ENCODE measurements at places on chromosomes 7 and 10. TPM values are rescaled to one million over a fixed set of nuclear protein-coding genes. Genes with fewer than 3 reads are reported as not detected.

Gene STEAP4
- total RNA-seq = 13.2 TPM

Gene FOXI2
- total RNA-seq = not detected

- DNase-seq = no peak
These were observed 966.2 kb downstream of the SORCS1 start for GRCh38 chr10:106198275-106198674.

Gene LRIT1
- not detected for total RNA-seq

DNA sequence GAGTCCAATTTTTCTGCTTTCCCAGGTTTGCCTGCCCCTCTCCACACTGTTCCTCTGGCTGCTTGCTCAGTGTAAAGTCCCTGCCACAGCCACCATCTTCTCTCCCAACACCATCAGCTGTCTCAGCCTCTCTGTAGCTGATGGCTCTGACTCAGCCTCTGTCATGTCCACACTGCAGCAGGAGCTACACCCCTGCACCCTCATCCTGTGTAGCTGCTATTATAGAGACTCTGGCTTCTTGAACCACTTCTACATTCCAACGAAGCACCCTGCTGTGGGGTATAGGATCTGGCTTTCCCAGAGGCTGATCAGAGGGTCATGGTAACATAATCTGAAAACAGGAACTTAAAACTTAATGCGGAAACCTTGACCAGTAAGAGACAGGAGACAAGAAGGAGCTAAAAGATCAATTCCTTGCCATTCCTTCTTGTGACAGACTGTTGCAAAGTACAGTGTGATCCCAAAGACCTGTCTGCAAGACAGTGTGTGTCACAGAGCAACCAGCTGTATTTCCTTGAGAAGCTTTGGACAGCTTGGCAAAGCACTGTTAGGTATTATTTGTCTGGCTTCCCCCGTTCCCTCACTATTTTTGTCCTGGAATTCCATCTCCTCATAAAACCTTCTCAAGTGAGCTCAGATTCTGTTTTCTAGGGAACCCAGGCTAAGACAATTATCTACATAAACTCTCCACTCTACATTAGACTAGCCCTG is 42.3 kb downstream of the NRCAM start:
- DNase-seq = no peak

Gene OR2A14
- total RNA-seq = not detected

DNA sequence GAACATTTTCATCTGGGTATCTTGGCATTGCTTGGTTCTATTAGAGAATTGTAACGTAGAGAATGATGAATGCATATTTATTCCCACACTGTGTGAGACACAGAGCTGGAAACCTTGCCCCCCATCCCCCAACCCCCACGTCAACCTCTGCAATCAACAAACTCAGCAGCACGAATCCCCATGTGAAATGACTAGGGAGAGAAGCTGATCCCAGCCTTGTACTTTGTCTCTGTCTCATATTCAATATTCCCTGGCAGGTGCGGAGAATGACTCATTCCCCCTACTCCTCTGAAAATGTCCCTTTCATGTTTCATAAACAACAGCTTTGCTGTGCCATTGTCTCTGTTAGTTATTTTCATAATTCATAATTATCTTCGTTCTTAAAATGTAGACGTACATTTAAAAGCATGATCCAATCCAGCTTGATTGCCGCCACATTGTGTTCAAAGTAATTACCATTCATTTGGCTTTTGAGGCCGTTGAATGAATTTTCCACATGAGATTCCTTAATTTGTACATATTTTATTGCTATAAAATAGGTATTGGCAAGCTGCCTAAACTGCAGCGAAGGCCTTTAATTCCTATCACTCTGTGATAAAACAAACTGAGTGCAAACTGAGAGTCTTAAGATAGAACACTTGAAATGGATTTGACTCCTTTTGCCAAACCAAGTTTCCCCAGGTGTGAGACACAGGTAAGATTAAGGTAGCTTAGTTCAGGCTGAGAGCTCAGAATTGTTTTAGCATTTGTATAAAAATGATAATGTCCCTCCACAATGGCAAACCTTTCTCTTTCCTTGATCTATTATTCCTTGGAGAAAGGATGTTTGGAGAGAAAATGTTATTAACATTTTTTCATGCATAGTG is 920.2 kb downstream of the TYW1 start:
- DNase-seq = no peak

- DNase-seq = no peak
These were observed 39.6 kb downstream of the MPP7 start for GRCh38 chr10:28263136-28263857.

Gene CYP26C1
- not detected for total RNA-seq

Gene TMEM196
- 1.0 TPM for total RNA-seq

DNA sequence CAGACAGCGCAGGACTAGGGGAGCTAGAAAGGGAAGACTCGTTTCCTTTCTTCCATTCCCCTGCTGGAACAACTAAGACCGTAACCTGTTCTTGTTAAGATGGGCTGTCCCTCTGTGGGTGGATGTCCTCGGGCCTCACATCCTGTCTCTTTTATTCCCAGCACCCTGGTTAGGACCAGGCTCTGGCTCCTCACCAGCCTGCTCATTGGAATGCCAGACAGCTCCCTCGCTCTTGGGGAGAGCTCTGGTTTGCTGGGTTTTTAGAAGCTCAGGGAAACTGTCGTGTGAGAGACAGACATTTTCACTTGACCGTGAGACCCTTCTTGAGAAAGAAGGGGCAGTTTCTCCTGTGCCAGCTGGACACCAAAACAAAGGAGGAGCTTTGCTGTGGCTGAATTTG is 58.1 kb upstream of the HABP2 start:
- no peak for DNase-seq

DNA sequence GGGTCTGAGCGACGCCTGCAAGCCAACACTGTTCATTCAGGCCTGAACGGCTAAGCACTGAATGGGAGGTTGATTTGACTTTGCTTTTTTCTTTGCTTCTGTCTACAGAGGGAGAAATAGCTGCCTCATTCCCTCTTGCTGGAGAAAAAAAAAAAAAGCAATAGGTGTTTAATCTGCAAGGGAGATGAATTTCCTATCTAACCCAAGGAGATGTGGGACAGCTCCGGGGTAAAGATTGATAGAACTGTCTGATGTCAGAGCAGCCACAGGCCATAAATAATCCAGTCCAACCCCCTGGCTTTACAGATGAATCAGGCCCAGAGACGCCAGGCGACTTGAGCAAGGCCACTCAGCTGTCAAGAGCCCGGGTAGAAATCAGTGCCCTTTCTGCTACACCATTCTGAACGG is 168.0 kb downstream of the ARHGAP12 start:
- DNase-seq = no peak

Gene CPA4
- 3.8 TPM for total RNA-seq

DNA sequence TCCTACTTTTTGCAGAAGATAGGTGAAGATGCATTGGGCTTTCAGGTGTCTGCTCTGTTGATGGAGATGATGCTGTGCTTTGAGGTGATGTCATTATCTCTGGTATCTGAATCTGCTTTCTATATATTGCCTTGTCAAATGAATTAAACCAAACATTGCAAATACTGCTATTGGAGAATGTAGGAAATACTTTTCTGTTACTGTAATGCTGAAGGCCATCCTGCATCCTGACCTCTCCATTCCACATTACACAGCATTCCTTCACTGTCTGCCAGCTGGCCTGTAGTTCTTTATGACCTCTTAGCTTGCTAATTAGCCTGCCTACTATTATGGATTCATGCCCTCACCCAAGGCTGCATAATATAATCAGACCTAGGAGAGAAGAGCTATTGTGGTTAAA is 73.2 kb downstream of the VCL start:
- DNase-seq = no peak

Gene BAMBI
- 33.7 TPM for total RNA-seq

All from urinary bladder (tissue), 4 donors.